ENCODE measurements at places on chromosomes 11 and 22. TPM values are rescaled to one million over a fixed set of nuclear protein-coding genes. Genes with fewer than 3 reads are reported as not detected.
A peak's percentile ranks its signal among the peaks of the same experiment; 100 is the strongest.

Gene RAG2
- not detected for total RNA-seq

Gene OR8G1
- not detected for total RNA-seq

- no peak for DNase-seq
Observed at GRCh38 chr11:68687986-68688385, 3.6 kb downstream of the GAL start.

Gene CPT1B
- total RNA-seq, result 18.2 TPM

DNA sequence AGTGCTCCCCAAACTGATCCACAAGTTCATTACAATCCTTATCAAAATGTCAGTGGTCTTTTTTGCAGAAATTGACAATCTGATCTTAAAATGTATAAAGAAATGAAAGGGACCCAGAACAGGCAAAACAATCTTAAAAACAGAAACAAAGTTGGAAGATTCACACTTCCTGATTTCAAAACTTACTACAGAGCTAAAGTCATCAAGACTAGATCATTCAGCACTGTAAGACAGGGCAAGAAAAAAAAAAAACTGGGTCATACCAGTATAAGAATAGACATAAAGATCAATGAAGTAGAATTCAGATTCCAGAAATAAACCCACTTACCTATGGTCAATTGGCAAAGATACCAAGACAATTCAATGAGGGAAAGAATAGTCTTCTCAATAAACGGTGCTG is 4.5 kb upstream of the STK33 start:
- no peak for DNase-seq

DNA sequence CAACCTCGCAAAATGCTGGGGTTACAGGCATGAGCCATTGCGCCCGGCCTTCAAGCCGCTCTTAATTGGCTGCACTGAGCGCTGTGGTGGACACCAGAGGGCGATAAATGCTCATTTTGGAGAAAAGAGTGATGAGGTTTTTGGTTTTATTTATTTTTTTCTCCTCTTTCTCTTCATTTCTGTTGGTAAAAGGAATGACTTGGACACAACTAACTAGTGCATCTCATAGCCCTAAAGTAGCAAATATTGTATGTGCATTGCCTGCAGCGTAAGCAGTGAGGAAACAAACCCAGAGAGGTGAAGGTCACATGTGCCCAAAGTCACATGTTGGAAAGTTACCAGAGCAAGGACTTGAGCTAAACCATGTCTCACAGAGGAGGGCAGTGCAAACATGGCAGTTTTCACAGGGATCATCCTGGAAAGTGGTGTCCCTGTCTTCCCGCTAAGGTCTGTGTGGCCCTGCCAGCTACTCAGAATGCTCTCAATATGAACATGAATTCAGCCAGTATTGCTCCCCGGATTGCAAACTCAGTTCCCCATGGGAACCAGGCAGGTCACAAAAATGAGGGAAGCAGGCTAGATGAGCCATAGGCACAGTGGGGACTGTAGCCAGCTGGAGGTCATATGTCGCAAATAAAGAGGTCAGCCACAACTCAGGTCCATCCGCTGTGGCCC is 8.6 kb upstream of the CD82 start:
- peak; percentile 85 for DNase-seq

Gene FAM227A
- total RNA-seq, result 2.9 TPM

GRCh38 chr11:57792060-57792541 is 30.5 kb downstream of the CTNND1 start:
- peak; percentile 73 for DNase-seq

Gene OR52N4
- 0.85 TPM for total RNA-seq

- DNase-seq, result no peak
Observed at GRCh38 chr11:48101044-48101733, 115.4 kb upstream of the OR4B1 start.

Gene OR10G4
- not detected for total RNA-seq

Gene ALDH3B2
- not detected for total RNA-seq

DNA sequence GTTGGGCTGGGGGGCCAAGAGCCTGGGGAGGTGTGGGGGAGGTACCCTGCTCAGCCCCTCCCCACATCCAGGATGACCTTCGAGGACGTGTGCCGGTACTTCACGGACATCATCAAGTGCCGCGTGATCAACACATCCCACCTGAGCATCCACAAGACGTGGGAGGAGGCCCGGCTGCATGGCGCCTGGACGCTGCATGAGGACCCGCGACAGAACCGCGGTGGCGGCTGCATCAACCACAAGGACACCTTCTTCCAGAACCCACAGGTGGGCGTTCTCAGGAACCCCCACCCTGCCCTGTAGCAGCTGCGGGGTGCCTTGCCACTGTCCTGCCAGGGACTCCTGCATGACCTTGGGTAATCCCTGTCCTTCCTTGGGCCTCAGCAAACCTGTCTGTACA is 10.0 kb upstream of the MYO7A start:
- no peak for DNase-seq

DNA sequence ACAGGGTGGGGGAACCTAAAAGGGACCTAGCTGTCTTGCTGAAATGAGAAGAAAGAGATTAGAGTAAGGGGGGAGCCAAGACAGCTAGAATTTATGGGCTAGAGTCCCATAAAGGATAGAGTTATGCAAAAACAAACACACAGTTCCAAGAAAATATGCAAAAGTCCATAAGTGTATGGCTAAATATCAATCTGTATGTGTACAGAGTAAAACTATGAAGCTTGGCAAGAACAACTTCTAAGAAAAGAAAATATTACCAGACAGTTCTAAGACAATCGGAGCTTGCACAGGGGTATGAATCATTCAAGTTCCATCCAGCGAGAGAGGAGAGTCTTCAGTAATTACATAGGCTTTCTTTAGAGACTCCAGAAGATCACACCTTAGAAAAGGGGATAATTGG is 41.8 kb downstream of the GDPD4 start:
- DNase-seq, result no peak

Gene SLC22A25
- total RNA-seq, result not detected

GRCh38 chr11:47337229-47337924 is 15.1 kb downstream of the MYBPC3 start:
- no peak for DNase-seq

GRCh38 chr11:122695076-122695615 is 39.6 kb downstream of the UBASH3B start:
- DNase-seq, result no peak

DNA sequence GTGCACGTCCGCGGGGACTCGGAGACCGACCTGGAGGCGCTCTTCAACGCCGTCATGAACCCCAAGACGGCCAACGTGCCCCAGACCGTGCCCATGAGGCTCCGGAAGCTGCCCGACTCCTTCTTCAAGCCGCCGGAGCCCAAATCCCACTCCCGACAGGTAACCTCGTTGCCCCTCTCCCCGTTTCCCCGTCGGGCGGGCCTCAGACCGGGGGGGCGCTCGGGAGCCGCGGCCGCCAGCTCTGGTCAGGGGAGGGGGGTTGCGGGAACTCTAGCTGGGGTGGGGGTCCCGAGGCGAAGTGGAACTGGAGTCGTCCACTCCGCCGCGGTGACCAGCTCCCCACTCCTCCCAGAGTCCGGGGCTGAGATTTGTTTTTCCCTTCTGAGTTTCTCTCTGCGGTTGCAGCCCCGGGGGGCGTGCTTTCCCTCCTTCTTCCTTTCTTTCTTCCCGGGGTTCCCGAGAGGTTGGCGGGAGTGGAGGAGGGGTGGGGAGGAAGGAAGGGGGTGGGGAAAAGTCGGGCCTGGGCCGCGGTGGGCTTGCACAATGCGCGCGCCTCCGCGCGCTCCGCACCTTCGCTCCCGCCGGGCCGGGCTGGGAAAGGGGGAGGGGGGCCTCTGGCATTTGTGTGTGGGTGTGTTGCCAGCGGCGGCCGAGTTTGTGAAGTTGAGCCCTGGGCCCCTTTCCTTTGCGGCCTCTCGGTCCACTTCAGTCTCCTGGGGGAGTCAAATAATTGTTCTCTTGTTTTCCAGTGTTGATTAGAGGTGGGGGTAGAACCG is 952 bp downstream of the YAP1 start:
- DNase-seq, result peak; percentile 86

DNA sequence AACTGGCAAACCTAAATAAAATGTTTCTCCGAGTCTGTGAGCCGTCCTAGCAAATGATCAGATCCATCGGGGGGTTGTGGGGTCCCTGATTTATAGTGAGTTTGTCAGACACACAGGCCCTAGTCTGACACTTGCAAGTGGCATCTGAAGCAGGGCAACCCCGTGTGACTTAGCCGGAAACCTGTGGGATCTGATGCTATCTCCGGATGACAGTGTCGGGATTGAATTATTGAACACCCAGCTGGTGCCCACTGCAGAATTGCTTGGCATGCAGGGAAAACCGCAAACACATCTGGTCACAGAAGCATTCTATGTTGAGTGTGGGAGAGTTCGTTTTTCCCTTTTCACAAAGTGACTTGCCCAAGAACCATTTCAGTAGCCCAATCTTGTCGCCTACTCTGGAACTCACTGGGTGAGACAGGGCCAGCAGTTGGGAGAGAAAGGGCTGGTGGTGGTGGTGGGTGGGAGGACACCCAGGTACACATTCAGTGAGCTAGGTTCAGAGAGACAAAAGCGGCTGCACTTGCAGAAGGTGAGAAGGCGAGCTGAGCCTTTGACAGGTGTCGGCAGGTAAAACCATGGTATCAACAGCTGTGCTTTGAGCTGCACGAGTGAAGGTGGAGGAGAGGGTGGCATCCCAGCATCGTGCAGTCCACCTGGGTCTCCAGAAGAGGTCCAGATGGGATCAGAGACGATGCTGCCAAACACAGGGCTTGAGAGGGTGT is 33.7 kb upstream of the B3GAT1 start:
- DNase-seq, result peak; percentile 23

DNA sequence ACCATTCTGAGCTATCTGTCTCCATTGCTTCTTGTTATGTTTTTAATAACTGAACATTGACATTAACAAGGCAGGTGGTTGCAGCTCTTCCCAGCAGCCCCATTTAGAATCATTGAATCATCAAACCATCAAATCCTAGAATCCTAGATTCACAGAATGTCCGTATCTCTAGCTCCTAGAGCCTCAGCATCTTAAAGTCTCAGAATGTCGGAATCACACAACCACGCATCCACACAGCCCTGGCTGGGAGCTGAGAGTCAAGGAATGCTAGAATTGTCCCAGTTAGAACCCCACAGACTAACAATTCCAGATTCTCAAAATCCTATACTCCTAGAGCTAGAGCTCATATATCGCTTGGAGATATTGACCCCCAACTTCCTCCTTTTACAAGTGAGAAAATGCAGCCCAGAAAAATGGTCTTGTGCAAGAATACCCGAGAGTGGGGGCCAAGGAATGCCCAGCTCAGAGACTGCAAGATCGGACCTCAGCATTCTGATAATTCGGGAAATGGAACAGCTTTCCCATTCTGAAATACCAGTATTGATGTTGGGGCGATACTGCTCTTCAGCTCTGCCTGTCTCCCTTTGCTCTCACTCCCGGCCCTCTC is 38.8 kb downstream of the PDE2A start:
- DNase-seq, result no peak

Measured in sciatic nerve (tissue), 2 donors.